Activated T-cell treated with anti-CD3 and anti-CD28 coated beads, Interleukin-2, amount 50 U/mL, for 72 hours (primary cell): ENCODE measurements at places on chromosomes 7 and 10. TPM values are rescaled to one million over a fixed set of nuclear protein-coding genes. Genes with fewer than 3 reads are reported as not detected.

DNA sequence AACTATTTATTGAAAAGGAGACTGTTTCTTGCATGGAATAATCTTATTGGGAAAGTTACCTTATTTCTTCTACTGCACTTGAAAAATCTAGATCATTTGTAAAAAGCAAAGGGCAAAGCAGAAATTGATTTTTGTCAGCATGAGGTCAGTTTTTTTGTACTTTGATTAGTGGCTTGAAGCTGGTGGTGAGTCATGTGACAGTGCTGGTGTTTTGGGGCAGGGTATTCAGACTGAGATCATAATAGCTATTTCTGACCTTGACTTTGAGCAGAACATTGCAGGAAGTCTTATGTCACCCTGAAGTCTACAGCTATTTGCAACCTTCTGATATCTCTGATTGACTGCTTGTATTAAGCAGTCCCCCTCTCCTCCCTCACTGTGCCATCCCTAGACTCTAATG lies 66.3 kb upstream of the SORCS3 start:
- no peak for DNase-seq

GRCh38 chr7:46841248-46841647 lies 740.7 kb downstream of the TNS3 start:
- no peak for DNase-seq

DNA sequence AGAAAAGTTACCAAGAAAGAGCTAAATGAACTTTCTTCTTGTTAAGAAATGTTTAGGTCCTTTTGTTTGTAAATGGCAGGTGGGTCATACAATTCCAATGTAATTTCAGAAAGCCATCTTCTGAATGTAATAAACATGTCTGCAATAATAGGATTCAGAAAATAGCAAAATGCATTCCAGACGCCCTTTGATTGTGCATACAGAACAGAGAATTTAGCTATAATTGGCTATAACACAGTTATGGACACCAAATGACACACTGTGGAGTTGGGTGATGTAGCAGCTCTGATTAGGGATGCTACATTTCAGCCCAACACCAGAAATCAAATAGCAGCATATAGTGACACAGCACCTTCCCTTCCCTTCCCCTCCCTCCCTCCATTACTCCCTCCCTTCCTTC lies 240.8 kb downstream of the SNX10 start:
- DNase-seq: no peak

The H2AZ2 gene
- total RNA-seq: 274 TPM

The PAPOLB gene
- not detected for total RNA-seq
